Stimulated activated CD8-positive, alpha-beta memory T cell treated with anti-CD3 and anti-CD28 coated beads, Interleukin-15, amount 100 ng/mL, for 24 hours (primary cell): ENCODE measurements at places on chromosomes 3 and 15.

DNA sequence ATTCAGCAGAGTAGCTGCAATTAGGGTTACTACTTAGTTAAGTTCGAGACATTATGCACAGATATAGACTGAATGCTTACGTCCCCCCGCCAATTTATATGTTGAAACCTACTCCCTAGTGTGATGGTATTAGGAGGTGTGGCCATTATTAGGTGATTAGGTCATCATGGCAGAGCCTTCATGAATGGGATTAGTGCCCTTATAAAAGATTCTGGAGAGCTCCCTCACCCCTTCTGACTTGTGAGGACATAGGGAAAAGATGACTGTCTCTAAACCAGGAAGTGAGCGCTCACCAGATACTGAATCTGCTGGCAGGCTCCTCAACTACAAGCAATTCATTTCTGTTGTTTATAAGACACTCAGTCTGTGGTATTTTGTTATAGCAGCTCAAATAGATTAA is 25.6 kb upstream of the TEX9 start:
- DNase-seq: no peak

DNA sequence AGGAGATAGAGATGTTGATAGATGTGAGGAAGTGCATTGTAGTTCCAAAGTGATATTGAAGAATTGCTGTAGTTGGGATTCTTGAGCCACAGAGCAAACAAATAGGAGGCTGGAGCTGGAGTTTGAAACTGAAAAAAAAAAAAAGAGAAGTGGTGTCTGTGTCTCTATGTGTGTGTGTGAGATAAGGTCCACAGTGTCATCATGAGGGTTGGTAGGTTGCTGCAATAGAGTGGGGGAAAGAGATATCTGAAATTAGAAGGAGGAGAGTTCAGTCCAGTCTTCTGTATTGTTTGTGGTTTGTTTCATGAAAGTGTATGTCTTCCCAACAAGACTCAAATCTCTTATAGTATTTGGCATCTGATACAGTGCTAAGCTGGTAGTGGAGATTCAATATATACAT is 37.3 kb upstream of the CACNA1D start:
- DNase-seq: no peak

DNA sequence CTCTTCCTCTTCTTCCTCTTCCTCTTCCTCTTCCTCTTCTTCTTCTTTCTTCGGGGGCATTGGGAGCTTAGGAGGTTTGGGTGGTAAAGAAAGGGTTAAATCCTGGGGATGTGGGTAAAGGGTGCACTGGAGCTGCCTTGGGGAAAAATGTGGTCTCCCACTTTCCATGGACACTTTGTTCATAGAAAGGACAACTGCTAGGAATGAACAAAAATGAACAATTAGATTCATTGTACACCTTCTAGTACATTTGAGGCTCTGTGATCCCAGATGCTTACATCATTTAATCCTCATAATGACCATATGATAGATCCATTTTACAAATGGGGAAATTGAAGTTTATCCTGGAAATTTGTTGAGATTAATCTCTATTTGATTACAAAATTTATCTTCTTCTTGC is 699.7 kb downstream of the TUSC7 start:
- no peak for DNase-seq

DNA sequence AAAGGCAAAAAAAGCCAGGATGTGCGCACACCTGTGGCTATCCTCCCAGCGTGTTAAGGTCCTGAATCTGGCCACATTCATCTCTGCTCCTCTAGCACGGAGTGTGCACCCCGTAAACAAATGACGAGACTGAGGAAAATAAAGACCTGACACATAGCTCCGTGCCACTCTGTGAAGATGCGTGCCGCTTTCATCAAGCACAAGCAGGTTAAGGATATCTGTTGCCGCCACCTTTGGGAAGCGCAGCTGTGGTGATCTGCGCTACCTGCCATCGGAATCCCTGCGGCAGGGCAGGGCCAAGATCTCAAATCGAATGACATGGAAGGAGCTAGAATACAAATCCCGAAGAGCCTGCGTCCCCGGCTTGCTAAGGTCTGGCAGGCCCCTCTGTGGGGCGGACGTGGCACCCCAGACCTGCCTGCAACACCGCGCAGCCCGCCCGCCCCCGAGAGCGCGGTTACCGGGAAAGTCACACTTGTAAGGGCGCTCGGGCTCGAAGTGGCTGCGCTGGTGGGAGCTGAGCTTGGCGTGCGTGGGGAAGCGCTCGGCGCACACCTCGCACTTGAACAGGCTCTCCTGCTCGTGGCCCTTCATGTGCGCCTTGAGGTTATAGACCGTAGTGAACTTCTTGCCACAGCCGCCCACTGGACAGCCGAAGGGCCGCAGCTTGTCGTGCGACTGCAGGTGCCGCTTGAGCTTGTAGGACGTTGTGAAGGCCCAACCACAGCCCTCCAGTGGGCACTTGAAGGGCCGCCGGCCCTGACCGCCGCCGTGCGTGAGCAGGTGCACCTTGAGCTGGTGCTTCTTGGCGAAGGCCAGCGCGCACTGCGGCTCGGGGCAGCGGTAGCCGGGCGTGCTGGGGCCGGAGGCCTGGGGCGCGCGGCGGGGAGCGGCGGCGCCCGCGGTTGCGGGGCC is 936 bp downstream of the ZXDC start:
- DNase-seq: no peak
